ENCODE measurements at places on chromosomes 3 and 15.

DNA sequence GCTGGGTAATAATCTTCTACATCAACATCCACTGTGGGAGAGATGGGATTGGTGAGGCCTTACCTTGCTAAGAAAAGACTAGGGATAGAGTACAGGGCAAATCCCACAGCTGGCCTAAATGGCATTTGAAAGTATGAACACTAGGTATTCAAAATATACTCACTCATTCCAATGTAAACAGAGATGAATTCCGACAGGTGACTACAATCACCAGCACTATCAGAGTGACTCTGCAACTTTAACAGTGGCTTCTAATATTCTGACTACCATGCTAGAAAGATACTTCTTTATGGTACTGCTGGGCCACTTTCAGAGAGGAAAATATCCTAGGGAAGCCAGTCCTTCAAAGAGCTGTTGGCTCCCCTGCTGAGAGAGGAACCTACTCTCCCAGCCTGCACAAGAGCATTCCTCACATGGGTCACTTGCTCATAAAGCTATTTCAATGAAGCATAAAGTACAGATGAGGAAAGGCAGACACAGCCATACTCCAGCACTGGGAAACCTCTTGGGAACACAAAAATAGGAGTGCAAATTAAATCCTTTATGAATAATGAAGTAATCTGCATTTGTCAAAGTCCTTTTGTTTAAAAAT lies 21.5 kb upstream of the MAN2C1 start:
- DNase-seq: no peak

DNA sequence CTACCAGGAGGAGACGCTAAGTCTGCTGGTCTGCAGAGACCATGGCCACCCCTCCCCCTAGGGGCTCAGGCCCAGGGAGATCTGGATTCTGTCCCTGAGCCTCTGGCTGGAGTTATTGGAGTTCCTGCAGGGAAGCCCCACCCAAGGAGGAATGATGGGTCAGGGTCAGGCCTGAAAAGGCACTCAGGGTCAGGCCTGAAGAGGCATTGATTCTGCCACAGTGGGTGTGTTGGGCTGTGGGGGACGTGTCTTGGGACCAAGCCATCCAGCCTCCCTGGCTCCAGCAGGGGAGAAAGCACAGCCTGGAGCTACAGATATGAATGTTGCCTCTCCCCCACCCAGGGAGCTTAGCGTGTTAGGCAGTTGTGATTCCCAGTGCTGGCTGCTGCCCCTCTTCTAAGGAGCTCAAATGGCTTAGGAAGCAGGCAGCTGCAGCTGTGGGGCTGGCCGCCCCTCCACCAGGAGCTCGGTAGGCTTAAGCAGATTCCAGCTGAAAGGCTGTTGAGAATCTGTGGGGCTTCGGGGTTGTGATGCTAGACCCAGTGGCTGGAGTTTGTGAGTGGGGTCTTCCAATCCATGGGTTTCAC lies 176.7 kb downstream of the CHL1 start:
- no peak for DNase-seq

GRCh38 chr15:85380217-85380811 lies at the start of gene AKAP13:
AKAP13 (plus strand) TSS chr15:85380603; CDS start chr15:85485721, 105,118 bp downstream.
- peak; percentile 97 for DNase-seq

DNA sequence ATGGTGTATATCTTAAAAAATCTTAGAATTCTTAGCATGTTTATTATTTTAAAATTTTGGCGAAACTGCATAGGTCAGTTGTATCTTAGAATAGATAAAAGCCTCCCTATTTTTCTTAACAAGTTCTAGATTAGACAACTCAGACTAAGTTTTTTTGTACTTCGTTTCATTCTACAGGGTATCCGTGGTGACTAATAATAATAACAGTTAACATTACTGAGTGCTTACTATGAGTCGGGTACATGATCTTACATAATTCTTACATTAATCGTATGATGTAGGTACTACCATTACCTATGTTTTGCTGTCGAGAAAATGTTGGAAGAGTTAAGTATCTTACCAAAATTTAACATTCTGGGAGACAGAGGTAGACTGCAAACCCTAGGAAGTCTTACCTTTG lies 60.7 kb downstream of the UBE2E2 start:
- no peak for DNase-seq

- no peak for DNase-seq
These were observed 408.0 kb downstream of the MECOM start for GRCh38 chr3:169255511-169255910.

DNA sequence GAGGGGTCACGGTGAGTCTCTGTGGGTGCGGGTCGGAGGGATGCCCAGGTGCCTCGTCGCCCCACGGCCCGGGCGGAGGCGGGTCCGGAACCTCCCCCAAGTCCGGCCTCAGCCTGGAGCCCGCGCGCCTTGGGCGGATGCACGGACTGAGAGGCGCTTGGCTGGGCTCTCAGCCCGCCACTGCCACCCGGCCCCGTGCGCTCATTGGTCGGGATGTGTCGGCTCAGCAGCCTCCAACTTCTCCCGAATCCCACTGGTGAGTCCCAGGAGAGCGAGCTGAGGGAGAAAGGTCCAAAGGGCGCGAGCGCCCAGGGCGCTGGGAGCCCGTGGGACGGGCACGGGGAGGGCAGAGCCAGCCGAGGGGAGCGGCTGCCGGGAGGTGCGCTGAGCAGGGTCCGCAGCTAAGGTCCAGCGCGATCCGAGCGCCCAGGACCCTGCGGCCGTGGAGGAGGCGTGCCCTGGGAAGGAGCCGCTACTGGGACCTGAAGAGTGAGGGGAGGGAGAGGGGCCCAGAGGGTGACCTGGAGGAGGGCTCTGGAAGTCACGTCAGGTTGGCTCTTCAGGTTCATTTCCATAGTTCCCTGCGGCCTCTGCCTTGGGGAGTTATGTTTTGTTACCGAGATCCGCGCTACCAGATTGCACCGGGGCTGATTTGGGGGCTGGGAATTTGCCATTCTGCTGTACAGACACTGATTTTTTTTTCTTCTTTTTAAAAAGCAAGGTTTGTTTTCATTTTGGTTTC lies at the start of gene MME:
TSS of gene MME (plus strand) at position 574 of the 742 bp plus-strand sequence. CDS start 3,849 bp downstream, outside the sequence.
- DNase-seq: peak; percentile 75

DNA sequence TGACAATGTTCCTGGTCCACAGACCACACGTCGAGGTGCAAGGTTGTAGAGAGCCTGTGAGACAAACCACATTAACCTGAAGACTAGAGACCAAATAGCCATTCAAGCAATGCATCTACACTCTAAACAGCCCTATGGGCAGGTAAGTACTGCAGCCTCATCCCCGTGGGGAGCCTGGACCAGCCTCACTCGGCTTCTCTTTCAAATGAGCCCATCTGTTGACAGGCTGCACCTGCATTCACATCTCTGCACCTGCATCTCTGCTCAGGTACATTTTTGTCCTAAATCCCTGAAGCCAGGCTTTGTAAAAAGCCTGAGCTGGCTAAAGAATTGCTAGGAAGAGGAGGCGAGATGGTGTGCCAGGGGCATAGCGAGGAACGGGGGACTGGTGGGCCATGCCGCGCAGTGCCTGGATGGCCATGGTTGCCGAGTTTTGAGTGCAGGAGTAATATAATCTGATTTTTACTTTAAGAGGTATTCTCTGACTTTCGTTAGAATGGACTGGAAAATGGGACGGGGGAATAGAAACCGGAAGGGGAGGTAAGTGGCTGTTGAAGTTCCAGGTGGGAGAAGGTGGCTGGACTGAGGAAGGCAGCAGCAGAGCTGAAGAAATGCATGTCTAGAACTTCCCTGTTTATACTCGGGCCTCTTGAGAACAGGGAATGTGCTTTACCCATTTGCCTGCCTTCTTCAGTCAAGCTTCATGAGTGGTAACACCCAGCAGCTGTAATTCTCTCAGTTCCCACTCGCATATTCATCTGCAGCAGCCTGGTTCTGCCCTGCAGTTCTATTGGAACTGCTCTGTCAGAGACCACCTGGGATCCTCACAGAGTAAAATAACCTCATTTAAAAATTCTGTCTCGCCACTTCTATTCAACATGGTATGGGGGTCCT lies 226.4 kb downstream of the OPA1 start:
- no peak for DNase-seq

GRCh38 chr15:98914626-98915025 lies 93.0 kb downstream of the PGPEP1L start:
- DNase-seq: no peak

GRCh38 chr15:40470423-40471104 lies at the start of gene CHST14:
CHST14 (plus strand) TSS chr15:40470984; CDS start chr15:40471214, 230 bp downstream.
- DNase-seq: peak; percentile 91

- DNase-seq: peak; percentile 37
These were observed 6.8 kb upstream of the MFSD1 start for GRCh38 chr3:158794936-158795518.

- DNase-seq: no peak
These were observed 60.2 kb downstream of the MAP3K13 start for GRCh38 chr3:185423178-185423577.

- DNase-seq: no peak
These were observed 575 bp upstream of the PCYT1A start for GRCh38 chr3:196288141-196288460.
